ENCODE measurements at places on chromosomes 4 and X.

DNA sequence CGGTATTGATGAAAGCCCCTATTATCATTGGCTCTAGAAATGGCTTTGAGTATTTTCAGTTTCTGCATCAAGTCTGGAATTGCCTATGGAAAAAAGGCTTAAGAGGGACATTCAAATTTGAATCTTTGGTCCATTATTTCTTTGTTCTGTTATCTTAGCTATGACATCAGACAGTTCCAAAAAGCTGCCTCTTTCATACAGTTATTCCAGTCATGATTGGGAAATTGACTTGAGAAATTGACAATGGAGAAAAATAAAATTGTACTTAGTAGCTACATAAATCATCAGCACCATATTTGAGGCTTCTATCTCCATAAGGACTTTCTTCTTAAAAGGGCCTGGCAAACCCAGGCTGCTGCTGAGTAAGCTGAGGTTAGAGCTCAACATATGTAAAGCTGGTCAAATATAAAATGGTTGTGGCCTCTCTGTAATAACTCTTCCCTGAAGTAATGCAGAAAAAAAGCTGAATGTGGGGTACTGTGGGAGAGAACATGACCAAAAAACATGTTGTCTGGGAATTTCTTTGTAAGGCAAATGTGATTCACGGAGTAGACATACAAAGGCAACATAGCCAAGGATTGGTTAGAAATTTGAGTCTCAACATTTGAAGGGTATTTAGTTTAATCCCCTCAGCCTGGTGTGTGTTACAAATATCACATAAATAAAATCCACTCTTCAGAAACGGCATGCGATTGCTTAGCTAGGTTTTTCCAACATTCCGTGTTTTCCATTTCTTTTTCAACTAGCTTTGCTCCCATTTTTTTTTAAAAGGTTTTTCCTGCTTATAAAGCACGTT, 100.9 kb downstream of the LNX1 start:
- DNase-seq = no peak

GRCh38 chrX:124212622-124213021, 119.8 kb upstream of the TEX13D start:
- DNase-seq = no peak

DNA sequence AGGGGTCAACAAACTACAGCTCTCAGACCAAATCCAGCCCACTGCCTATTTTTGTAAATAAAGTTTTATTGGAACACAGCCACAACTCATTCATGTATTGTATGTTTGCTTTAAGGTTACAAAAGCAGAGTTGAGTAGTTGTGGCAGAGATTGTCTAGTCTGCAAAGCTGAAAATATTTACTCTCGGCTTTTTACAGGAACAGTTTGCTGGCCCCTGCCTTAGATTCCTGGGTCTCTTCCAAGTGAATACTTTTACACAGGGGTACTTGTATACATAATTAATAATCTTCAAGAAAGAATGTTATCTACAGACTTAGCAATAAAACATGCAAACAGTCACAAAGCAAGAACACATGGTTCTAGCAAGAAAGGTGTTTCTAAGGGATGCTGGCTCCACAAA, 154.2 kb downstream of the AMELX start:
- no peak for DNase-seq

- no peak for DNase-seq
Observed at GRCh38 chr4:78610546-78611214, 59.1 kb downstream of the ANXA3 start.

GRCh38 chr4:154838694-154839093, 57.6 kb downstream of the RBM46 start:
- DNase-seq = no peak

DNA sequence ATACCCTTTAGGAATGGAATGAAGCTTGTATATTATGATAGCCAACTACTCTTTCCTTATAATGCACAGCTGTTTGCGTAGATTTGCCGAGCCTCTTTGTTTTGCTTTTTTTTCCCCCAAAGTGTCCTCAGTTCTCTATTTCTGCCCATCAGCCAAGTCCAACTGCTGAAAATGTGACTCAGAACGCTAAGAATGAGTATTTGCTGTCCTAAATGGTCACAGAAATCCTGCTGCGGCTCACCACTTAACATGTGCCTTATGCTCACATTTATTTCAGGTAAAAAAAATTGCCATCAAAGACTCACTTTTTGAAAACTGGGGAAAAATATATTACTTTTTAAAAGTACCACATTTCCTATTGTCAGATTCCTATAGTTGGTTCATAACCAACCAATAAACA, 36.9 kb downstream of the GABRA4 start:
- DNase-seq = no peak
